ENCODE measurements at places on chromosomes 12 and 14.
A peak's percentile ranks its signal among the peaks of the same experiment; 100 is the strongest.

GRCh38 chr14:68040633-68041369 lies 221.2 kb downstream of the RAD51B start:
- no peak for DNase-seq

GRCh38 chr14:84390010-84390409 lies 1139.9 kb upstream of the FLRT2 start:
- no peak for DNase-seq

DNA sequence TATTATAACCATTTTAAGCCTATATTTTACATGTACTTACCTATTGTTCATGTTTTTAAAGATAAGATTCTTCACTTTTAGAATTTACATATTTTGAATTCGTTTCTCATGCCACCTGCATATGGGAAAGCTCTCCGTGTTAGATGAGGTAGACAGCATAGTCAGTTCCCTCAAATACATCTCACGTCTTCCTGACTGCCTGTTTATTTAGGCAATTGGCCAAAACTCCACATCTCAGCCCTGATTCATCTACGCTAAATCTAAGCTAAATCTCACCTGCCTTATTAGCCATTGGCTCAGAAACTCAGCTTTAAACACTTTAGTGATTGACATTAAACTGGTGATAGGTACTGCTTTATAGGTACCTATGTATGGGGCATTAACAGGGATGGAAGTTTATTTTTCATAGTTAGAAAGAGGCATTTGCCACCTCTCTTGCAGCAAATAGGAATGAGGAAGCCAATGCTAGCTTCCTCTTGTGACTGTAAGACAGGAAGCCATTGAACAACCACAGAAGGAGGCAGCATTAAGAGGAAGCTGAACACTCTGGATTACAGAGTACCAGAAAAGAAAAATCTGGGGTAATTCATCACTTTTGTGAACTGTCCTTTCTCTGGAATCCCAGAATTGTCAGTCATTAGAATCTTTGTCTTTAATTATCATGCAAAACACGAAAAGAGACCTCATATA lies 111.9 kb downstream of the LRFN5 start:
- DNase-seq = no peak

GRCh38 chr12:54425702-54426101 lies 6.6 kb upstream of the ITGA5 start:
- no peak for DNase-seq

DNA sequence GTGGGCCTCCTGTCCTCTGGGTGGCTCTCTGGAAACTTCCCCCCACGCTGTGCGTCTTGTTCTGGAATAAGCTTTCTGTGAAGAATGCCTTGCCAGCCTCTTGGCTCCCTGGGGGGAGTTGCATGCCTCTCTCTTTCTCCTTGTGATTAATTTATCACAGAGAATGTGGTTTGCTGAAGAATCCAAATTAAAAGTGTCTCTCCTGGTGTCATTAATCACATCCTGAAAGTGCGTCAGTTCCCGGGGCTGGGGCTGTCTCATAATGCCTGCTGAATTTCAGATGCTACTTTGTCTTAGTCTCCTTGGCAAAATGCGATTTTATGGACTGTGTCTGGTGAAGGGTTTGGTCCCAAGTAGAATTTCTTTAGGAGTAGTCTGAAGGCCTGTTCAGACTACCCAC lies 787.7 kb upstream of the TMEM132C start:
- DNase-seq = no peak

- no peak for DNase-seq
Observed at GRCh38 chr14:35898217-35898775, 72.2 kb downstream of the BRMS1L start.

GRCh38 chr14:24873551-24873950 lies 176.4 kb downstream of the STXBP6 start:
- DNase-seq = no peak

DNA sequence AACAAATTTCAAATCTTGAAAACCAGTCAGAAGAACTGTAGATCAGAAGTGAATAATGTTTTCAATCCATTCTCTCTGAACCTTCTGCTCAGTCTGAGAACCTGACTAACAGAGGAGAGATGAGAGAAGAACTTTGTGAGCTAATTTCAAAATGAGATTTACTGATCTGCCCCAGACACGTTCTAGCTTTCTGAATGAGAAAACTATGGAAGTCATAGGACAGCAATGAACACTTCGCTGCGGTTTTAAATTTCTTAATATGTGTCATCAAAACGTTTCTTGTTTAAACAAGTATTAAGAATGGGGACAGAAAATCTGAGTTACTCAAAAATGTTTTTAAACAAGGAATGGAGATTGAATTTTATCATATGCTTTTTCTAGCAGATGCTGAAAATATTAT lies 66.6 kb upstream of the FAR2 start:
- DNase-seq = no peak

DNA sequence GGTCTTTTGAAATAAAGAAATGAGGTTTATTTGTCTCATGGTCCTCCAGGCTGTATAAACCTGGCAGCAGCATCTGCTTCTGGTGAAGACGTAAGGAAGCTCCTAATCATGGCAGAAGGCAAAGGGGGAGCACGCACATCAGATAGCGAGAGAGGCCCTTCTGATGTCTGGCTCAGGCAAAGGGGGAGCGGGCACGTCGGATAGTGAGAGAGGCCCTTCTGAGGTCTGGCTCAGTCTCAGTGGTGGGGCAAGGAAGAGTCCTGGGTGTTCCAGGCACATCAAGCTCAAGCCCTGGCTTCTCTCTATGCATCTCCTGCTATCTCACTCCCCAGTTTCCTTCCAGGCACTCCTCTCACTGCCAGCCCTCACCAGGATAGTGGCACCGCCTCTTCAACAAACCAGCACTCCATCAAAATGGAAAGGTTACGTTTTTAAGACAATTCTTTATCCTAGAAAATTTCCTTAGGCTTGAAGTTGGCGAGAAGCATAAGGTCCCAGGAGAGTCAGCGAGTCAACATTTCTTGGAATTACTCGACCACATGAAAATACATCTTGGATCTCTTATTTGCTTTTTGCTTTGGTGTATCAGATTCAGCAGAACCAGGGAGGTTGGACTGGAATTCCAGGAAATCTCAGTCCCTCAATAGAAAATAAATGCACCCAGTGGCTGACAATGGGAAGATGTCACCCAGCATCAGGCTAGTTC lies 189.6 kb upstream of the TMEM132C start:
- no peak for DNase-seq

DNA sequence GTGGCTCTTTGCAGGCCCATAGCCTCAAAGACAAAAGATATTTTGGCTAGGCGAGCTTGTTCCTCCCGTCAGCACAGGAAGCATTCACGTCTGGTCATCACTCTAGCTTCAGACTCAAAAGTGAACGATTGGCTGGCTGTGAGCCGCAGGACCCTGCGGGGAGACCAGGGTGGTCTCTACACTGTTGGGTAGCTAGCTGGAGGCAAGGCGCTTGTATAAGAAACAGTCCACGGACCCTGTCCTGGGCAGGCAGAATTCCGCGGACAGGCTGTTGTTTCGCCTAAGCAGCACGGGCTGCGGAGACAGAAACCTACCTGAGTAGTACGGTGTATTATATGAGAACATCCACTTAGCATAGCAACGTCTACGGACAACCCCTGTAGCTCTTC lies 29.6 kb downstream of the WBP11 start:
- peak; percentile 36 for DNase-seq

DNA sequence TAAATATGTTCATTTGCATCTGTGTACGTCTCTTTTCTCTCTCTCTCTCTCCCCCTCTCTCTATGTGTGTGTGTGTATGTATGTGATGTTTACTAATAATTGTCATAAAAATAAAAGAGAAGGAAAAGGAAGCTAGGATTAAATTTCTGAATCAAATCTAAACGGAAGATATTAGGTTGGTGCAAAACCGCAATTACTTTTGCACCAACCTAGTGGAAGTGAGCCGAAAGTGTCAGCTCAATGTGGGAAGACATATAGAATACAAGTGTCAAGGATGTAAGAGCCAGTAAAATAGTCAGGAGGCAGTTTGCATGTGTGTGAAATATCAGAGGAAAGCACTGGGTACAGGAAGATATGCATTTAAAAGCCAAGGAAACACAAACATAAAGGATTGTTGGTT lies 18.5 kb upstream of the OR4K17 start:
- no peak for DNase-seq

DNA sequence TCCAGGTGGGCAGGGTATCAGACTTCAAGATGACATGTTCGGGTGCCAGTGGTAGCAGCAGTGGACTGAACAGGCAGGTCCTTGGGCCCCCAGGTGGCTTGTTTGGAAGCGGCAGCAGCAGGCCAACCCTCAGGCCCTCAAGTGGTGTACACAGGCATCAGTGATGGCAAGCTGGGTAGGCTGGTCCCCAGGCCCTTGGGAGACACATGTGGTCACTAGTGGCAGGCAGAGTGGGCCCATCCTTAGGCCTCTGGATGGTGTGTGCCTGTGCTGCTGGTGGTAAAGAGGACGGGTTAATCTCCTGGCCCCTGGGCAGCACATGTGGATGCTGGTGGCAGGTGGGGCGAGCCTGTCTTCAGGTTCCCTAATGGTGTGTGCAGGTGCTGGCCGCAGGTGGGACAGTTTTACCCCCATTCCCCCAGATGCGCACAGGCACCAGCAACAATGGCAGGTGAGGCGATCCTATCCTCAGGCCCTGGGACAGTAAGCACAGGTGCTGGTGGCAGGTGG lies 8.0 kb downstream of the OAS2 start:
- DNase-seq = no peak

- DNase-seq = no peak
Observed at GRCh38 chr12:118374909-118375308, 1.4 kb upstream of the SUDS3 start.
